Occipital lobe (tissue), 3 donors: ENCODE measurements at places on chromosomes 7 and 10. TPM values are rescaled to one million over a fixed set of nuclear protein-coding genes. Genes with fewer than 3 reads are reported as not detected.

DNA sequence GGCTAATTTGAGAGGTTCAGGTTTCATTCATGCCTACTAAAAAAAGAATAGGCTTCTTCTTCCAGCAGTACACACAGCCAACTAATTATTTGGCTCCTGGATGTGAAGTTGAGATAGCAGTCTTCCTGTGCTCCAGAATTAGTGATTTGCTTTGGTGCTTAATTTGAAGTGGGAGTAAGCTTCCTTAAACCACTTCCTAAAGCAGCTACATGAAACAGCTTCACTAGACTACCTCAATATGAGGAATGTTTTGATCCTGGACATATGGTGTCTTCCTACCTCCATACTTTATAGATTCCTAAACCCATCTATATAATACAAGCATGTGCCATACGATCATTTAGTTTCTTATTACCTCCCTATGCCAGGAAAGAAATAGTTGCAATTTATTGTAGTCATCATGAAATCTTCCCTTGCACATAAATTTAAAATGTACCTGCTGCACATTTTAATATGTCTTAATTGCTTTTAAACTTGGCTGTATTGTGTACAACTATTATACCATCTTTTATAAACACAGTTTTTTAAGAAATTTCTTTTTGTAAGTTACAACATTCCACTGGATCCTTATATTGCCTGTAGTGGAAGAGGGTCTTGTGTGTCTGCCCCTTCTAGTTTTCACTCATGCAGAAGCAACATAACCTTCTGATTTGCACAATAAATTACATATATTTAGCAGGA, 8.6 kb downstream of the VIM start:
- DNase-seq, result no peak

GRCh38 chr7:20206104-20206896, 10.9 kb downstream of the MACC1 start:
- DNase-seq, result no peak

DNA sequence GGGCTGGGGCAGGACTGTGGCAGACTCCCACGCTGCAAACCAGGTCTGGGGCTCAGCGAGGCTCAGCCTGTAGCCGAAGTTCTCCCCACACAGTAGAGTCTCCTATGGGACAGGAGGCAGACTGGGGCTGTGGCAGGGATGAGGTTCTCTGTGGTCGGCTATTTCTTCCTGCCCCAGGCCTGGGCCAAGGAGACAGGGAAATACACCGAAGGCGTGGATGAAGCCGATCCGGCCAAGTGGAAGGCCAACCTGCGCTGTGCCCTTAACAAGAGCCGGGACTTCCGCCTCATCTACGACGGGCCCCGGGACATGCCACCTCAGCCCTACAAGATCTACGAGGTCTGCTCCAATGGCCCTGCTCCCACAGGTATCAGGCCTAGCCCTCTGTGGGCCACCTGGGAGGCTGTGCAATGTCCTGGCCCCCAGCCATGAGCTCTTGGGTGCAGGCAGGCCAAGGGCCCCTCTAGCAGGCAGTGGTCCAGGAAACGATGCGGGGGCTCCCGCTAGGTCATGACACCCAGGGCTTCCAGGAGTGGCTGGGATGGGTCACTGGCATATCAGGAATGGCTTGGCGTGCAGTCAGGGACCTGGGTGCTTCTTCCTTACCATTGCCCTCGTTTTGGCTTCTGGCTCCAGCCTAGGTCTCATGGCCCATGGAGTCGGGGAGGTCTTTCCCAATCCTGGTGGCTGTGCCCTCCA, 8.1 kb downstream of the IRF5 start:
- DNase-seq, result no peak

The PITX3 gene
- not detected for total RNA-seq

The KIAA1549 gene
- 28.4 TPM for total RNA-seq
